Stimulated activated CD4-positive, alpha-beta T cell treated with anti-CD3 and anti-CD28 coated beads, Interleukin-1b, Interleukin-23, amount 100 ng/mL, for 24 hours (primary cell): ENCODE measurements at places on chromosomes 16 and 17.

DNA sequence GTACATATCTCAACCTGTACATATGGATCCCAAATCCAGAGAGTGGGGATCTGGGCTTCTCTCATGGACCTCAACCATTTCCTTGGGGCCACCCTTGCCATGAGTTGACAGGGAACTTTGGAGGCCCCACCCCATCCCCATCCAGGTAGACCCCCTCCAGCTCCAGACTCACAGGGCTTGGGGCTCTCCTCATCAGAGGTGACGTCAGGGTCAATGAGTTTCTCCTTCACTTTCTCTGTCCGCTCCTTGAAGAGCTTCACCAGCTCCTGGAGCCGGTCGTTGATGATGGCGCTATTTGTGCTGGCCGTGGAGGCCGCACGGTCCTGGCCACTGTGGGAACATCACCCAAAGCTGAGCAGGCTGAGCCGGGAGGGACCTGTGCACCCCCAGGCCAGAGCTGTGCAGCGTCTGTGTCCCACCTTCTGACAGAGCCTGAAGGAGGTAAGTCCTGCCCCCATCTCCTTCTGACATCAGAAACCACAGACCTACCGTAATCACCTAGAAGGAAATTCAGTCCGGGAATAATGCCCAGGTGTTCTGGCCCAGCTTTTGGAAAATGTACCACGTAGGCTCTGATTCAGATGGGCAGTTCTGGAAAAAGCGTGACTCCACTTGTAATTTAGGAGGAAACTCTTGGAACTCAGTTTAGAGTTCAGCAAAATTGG lies 50.6 kb downstream of the CNGB1 start:
- DNase-seq, result no peak

- DNase-seq, result peak; percentile 9
These were observed 1.3 kb downstream of the GSPT1 start for GRCh38 chr16:11914210-11915113.

DNA sequence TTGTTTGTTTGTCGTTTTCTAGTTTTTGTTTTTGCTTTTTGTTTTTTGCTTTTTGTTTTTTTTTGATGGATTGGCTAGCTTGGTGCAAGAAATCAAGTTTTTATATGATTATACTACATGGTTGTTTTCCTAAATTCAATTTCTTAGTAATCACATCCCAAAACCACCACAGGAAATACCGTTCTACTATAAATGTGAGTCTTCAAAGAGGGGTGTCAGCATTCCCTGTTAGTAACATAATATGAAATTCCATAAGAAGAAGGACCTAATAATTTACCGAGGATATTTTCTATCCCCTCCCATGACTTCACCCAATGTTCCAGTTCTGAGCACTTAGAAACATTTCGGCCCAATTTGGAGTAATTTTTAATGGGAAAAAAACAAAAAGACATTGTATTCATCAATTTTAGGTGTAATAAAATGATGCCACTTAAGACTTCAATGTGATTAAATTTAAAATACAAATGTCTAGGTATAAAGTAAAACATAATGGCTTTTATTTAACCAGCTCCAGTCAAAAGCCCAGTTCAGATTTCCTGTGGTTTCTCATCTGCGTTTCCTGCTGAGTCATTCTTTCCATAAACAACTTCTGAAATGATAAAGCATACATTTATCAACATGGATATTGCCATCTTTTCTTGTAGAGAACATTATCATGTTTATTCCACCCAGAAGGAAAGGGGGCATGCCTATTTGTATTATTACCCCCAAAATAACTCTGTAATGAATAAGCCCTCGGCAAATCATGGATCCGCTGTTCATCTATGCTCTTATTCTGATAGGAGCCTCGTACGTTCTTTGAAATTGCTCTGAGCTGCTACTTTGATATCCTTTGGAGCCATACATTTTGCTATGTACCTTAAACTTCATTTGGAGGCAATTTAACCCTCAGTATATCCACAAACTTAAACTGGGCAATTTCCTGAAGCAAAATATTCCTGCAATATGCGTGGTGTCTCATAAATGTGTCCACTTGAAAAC lies 28.1 kb downstream of the HSBP1 start:
- no peak for DNase-seq

- DNase-seq, result no peak
These were observed 198.6 kb downstream of the AXIN2 start for GRCh38 chr17:65362826-65363225.

GRCh38 chr17:68097161-68097805 lies 61.7 kb downstream of the KPNA2 start:
- no peak for DNase-seq

GRCh38 chr17:21213638-21214014 lies 335 bp downstream of the TMEM11 start:
- DNase-seq, result no peak

GRCh38 chr17:60148373-60148772 lies 1.4 kb upstream of the CA4 start:
- DNase-seq, result no peak

- no peak for DNase-seq
These were observed 63.6 kb upstream of the ERCC4 start for GRCh38 chr16:13856398-13856797.

GRCh38 chr17:72700226-72700625 lies 392.3 kb downstream of the SLC39A11 start:
- no peak for DNase-seq

GRCh38 chr16:12120217-12120981 lies 143.9 kb downstream of the SNX29 start:
- DNase-seq, result no peak

DNA sequence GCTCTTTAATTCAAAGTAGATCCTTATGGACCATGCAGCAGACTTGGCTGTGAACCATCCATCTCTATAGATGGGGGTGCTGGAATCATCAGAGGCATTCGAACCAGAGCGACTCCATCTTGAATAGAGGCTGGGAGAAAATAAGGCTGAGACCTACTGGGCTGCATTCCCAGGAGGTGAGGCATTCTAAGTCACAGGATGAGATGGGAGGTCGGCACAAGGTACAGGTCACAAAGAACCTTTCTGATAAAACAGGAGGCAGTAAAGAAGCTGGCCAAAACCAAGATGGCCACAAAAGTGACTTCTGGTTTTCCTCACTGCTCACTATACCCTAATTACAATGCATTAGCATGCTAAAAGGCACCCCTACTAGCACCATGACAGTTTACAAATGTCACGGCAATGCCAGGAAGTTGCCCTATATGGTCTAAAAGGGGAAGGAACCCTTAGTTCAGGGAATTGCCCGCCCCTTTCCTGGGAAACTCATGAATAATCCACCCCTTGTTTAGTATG lies 89.2 kb upstream of the BRD7 start:
- DNase-seq, result no peak
